ENCODE measurements at places on chromosomes 4 and X. TPM values are rescaled to one million over a fixed set of nuclear protein-coding genes. Genes with fewer than 3 reads are reported as not detected.

GRCh38 chr4:123579961-123580360 lies 183.4 kb downstream of the SPRY1 start:
- DNase-seq = no peak

GRCh38 chr4:174334628-174335027 lies 50.9 kb downstream of the CEP44 start:
- no peak for DNase-seq

DNA sequence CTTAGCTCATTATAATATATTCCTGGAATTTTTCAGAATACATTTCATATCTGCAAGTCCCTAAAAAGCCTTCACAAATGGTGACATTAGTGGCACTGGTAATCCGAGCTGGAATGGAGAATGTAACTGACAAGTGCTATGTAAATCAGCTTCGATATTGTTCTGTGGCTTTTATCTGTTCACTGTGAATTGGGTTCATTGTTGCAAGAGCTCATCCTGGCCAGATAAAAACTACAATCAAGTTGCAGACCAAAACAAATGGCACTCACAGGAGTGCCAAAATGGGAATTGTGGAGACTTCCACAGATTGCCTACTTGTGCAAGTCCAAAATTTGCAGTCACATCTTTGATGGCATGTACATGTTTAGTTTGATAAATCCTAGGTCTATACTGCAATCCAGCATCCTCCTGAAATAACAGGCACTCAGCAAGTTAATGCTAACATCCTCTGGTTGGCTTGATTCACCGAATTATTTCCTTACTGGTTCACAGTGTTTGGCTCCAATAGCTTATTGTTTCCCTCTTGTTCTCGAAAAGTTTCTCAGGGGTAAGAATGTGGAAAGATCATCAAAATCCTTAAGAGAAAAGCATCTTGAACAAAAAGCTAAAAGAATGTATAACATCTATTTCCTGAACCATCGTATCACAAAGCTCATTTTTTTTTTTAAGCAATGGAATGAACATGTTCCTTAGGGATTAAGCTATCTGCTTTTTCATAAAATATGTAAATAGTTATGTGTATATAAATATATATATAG lies 904.9 kb downstream of the CENPC start:
- no peak for DNase-seq

DNA sequence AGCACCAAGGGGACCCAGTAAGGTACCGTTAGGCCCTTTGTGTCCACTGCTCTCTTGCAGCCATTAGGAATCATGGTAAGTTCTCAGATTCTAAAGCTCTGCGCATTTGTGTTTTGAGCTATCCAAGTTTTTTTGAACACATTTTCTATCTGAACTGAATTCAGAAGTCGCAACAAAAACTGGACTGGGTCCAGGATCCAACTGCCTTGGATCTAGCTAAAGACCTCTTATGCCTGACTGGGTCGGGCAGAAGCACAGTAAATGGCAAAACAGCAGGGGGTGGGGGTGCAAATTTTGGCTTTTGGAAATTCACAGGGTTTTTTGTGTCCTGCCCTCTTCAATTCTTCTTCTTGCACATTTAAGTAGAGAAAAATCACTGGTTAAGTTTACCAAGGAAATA lies 30.0 kb downstream of the RCHY1 start:
- DNase-seq = no peak

The STS gene
- total RNA-seq = 7.0 TPM

The SLC9B1 gene
- total RNA-seq = 3.3 TPM

GRCh38 chrX:35890699-35891098 lies 28.8 kb upstream of the CFAP47 start:
- no peak for DNase-seq

The EGFL6 gene
- total RNA-seq = not detected

DNA sequence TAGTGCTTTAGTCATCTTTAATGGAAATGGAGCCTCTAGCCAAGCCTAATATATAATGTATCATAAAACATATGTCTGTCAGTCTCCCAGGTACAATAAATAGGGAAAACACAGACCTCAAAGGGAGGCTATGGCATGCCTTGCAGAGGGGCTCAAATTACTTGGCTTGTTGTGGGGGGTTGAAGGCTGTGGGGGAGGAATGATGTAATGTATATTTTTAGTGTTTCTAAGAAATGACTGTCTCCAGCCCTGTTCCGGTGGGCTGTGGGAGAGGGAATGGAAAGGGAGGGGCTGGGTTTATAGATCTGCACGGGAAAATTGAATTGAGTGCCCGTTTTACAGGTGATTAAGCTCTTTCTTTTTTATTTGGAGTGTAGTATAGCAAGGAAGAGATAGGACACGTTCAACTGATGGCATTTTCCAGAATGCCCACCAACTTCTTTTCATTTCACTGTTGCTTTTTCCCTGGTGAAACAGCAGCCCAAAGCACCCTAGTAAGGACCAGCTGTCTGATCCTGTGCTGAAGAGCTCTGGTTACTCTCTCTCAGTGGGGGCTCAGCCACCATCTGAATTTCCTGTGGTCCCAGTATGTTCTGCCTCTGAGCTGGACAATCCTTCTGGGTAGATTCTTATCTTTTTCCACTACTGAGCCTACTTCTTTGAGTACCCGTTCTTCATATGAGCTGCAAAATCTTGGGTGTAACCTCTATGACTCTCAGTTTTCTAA lies 220.7 kb upstream of the CASK start:
- no peak for DNase-seq

The EXOSC9 gene
- total RNA-seq = 18.8 TPM

- no peak for DNase-seq
These were observed 142.1 kb downstream of the BCOR start for GRCh38 chrX:39955625-39956024.

DNA sequence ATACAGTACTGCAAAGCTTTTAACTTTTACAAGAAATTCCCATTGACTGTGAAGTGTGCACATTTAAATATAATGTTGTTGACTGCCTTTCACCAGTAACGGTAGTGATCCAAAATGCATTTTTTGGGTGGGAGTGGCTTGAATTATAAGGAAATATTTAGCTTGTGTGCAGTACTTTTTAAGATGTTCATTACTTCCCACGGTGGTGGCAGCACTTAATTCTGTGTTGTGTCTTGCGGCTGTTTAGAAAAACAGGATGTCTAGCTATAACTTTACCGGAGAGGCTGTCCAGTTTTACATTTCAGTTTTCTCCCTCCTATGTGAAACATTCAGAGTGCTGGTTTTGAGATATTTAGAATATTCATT lies 1.7 kb downstream of the TMEM131L start:
- no peak for DNase-seq

The TCEAL6 gene
- total RNA-seq = not detected

The LRAT gene
- total RNA-seq = 0.15 TPM

- no peak for DNase-seq
These were observed 37.1 kb upstream of the GPM6B start for GRCh38 chrX:13854003-13854402.

The CSAG1 gene
- total RNA-seq = not detected
